CD4-positive, alpha-beta T cell treated with Interleukin-10 for 1 hour (primary cell): ENCODE measurements at places on chromosomes 3 and 15.

DNA sequence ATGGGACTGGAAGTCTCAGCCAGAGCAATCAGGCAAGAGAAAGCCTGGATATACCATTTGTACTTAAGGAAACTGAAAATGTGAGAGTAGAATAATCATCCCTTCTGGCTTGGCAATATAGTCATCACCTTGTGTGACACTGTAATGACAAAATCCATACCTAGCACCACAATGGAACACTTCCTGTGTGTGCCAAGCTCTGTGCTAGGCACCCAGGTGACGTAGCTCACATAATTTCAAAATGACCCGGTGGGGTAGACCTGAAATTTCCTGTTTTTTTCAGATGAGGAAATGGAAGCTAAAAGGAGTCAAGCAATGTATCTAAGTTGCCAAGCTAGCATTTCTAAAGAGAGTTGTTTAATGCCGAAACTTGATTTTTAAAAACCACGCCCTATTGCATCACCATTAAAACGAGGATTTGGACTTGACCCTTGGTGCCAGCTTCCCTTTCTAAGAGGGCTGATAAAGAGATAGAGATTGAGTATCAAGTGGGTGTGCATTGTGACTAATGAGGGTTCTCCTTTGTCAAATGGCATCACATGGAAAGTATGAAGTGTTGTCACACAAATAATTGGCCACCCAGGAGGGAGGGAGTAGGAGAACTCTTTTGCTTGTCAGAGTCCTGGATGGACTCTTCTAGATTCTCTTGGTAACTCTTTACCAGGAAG, 141.3 kb upstream of the PDZRN3 start:
- DNase-seq: no peak

DNA sequence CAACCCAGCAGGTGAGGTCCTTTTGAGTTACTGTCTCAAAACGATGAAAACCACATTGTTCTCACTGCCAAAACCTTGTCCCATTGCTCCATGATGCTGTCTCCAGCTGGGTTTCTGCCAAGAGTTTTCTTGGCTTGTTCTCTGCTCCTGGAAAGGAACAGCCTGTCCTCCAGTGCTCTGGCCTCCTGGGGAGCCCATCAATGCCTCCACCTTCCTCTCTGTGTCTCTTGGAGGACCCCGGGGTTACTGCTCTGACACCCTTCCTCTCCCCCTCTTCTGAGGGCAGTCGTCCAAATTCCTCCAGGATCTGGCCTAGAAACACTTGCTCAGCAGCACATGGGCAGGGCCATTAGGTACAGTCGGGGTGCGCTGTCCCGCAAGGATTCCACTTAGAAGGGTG, 63.9 kb upstream of the RGMA start:
- DNase-seq: no peak

GRCh38 chr3:102361101-102361500, 73.7 kb upstream of the ZPLD1 start:
- DNase-seq: no peak

DNA sequence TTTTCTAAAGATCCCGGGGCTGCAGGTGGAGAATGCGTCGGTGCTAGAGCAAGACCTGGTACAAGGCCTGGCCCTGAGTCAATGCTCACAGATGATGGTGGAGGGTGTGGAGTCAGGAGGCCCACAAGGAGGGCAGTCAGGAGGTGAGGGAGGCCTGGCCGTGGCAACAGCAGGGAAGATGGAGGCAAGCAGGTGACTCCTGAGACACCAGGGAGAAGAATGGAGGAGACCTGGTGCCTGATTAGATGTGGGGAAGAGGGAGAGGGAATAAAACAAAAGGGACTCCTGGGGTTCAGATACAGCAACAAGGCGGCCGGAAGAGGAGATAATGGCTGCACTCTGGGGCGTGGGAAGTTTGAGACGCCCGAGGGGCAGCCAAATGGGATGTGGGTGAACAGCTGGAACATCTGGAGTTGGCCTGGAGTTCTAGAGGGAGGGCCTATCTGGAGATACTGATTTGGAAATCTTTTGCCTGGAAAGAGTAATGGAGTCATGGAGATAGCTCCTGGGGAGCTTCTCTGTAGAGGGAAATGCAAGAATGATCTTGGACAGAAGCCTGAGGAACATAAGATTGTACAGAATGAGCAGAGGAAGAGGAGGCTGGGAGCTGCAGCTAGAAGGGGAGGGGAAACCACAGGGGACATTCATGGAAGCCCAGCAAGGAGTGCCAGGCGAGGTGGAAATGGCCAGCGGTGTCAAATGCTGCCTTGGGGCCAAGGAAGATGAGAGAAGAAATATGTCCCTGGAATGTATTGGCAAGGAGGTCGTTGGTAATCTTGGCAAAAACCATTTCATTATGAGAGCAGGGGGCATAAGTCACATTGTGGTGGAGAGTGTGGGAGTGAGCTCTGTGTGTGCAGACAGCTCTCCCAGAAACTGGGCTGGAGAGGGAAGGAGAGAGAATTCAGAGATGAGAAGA, 67.5 kb upstream of the CORO2B start:
- no peak for DNase-seq

GRCh38 chr3:186882881-186883685, 40.6 kb downstream of the ADIPOQ start:
- no peak for DNase-seq

DNA sequence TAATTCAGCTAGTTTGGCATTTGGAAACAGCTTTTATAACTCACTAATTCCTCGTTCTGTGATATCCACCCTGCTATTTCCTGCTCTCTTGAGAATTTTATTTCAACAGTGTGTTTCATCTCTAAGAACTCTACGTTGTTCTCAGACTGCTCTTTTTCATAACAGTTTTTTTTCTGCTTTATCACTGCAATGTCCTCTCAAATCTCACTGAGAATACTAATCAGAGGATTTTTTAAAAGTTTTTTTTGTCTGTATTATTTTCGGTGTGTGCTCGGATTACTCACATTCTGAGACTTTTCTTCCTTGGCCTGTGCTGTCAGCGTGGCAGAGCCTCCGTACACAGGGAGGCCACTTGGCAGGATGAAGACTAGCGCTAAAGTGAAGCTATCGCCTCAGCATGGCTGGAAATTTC, 59.4 kb upstream of the NEO1 start:
- no peak for DNase-seq

DNA sequence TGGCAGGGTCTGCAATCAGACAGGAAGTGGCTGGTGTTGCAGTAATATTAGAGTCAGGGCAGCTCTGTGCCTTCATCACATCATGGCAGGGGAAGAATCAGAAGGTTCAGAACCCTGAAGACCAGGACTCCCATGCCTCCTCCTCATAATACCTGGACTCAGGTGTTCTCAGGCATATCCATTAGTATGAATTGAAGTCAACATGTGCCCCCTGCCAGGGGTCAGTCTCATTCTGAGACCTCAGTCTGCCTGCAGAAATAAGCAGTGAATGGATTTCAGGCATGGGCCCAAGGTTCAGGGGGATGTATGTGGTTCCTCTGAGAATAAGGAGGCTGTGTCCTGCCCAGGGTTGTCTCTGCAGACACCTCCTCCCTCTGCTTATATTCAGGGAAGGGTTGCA, 74.2 kb downstream of the SPSB4 start:
- no peak for DNase-seq

DNA sequence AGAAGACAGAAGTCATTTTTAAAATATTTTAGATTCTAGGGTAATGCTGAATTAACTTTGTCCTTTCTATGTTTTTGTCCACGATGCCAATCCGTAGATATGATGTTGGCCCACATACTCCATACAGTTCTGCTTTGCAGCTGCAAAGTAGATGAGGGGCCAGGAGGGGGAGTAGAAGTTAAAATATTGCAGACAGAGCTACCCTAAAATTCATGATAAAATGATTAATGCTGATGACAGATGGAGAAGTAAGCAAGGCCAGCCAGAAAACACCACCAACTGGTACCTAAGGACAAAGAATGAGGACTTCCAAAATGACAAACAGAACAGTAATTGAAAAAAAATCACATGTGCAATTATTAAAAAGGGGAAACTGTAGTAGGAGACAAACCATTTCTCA, 756.6 kb upstream of the ARPP21 start:
- no peak for DNase-seq

GRCh38 chr3:136584728-136585127, 167.4 kb downstream of the STAG1 start:
- DNase-seq: no peak

DNA sequence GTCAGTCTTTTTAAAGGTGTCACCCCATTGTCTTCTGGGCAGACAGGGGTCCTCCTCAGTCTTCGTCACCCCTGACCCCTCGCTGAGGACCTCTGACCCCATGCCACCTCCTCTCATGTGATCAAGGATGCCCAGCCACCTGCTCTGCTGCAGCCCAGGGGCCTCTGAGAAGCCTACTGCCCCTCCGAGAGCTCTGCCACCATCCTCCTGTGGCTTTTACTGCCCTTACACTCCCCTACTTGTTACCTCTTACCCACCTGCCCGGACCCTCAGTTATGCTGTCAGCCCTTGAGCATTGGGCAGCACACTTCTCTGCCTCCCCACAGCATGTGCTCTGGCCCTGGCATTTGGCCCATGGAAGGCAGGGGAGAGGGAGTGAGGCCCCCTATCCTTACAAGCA, 123.2 kb downstream of the LRRK1 start:
- no peak for DNase-seq

GRCh38 chr15:90013503-90013937, 12.4 kb downstream of the ZNF710 start:
- peak; percentile 67 for DNase-seq

DNA sequence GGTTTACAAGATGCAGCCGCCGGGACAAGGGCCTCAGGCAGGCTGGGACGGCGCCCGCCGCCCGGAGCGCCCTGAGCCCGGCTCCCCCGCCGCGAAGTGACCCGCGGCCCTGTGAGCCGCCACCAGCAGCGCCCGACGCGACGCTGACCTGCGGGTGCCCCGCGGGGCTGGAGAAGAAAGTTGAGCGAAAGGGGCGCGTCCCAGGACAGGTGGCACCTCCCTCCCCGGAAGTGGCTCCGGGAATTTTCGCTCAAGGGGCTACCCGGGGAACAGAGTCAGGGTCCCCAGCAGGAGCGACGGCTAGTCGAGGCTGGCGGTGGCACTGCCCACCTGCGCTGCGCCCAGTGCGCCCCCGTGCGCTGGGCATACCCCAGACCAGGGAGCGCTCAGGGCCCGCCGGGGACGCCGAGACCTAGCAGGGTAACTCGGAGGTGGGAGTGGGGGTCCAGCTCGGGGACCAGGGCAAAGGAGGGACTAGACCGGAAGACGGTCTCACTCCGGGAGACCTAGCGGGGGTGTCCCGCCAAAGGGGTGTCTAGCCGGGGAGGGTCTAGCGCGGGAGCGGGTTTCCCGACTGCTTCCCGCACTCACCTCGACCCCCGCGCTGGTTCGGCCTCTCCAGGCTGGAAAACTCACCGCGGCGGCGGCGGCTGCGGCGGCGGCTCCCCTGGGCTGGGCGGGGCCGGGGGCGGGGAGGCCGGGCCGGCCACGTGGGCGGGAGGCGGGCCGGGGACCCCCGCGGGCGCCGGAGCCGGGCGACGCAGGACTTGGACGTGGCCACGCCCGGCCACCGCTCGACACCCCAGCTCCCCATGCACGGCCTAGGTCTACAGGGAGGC, 18.4 kb downstream of the SPATA12 start:
- no peak for DNase-seq

DNA sequence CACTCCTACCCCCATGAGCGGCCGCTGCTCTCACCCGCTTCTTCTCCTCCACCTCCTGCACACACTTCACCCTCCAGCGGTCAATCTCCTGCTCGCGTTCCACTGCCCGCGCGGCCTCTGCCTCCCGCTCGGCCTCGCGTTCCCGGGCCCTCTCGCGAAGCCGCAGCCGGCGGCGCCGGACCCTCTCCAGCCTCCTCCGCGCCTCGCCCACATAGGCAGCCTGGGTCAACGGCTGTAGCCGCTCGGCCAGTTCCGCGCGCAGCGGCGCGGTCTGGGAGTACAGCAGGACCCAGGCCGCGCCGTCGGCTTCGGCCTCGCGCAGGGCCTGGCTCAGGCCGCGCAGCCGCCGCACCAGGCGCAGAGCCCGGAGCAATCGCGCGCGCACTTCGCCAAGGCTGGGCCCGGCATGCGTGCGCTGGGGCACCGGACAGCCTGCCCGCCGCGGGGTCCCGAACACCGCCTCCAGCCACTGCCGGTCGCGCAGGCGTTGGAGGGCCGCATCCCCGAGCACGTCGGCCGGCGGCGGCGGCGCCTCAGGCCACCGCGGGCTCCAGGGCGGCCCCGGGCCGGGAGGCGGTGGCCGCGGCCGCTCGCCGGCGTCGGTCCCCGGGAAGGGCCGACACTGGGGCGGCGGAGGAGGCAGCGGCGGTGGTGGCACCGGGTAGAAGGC, 595 bp downstream of the PDCD7 start:
- peak; percentile 20 for DNase-seq

DNA sequence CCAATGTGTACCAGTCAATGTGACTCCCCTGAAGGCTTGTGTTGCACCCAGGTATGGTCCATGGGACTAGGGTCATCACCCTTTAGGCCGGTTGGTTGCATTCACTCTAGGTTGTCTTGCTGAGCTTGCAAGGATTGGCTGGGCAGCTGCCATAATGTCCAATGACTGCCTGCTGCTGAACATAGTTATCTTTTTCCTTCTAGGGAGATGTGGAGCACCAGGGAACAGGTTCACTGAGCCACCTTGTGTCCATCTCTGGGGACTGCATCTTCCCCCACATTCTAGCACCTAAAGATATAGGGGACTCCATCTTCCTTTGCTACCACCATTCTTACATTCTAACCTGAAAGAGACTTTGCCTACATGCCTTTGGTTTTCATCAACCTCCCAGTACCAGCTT, 580.4 kb upstream of the TBL1XR1 start:
- DNase-seq: peak; percentile 48

DNA sequence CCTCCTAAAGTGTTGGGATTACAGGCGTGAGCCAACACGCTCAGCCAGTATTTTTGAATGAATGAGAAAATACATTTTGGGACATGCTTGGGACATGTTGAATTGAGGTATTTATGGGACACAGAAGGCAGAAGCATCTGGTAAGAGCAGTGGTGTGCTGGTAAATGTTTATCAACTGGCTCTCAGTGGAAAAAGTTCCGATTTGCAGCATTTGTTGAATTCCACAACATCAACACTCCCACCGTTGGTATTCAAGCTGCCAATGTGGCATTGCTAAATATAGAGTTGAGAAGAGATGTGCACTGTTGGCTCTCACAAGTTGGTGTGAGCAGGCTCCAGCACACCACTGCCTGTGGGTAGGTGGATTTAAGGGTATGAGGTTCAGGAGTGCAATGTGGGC, 35.8 kb upstream of the LRRFIP2 start:
- DNase-seq: no peak

DNA sequence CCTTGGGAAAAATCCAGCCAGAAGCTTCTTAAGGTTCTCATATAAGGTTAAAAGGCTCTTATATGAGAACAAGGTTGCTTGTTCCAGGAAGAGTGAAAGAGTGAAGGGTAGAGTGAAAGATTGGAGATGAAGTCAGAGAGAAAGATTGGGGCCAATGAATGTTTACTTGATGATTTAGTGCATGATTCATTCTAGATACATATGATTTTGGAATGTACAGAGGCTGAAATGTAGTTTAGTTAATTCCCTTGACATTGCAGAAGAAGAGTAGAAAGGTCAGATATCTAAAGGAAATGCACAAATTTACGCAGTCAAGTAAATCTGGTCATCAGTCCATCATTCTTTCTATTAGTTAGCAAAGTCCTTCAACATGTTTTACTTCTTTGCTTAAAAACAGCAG, 619.8 kb upstream of the ZNF717 start:
- DNase-seq: no peak
